ENCODE measurements at places on chromosomes 16 and 17.

- peak; percentile 92 for DNase-seq
These were observed 2.4 kb downstream of the SYNGR3 start for GRCh38 chr16:1991948-1992703.

DNA sequence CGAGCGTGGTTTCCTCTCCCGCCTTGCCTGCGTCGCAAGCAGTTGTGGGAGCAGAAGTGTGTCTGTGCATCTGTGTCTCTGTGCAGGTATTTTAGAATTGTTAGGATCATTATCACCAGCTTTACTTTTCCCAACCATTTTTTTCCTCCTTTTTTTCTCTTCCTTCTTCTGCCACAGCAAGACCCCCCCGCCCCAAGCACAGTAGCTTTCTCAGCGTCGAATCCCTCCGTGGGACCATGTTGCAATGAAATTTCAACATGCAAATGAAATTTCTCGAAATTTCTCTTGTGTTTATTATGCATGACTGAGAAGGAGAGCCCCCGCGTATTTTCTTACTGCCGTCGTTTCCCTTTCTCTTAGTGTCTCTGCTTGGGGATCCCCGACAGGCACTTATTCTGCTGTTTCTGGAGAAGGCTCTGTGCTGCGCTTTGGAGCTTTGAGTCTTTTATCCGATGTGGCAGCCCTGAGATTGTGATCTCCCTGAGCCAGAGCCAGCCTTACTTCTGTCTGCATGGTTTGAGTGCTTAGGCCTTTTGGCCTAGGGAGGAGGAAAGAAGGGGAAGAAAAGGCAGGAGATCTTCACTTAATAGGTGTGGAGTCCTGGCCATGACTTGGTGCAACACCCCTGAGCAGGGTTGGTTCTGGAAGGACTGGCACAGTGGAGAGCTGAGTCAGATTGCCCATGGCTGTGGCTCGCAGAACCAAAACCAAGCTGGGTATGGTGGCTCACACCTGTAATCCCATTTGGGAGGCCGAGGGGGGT, 5.0 kb downstream of the ARMC7 start:
- no peak for DNase-seq

GRCh38 chr16:8530752-8531384, 59.4 kb downstream of the TMEM114 start:
- DNase-seq, result no peak

GRCh38 chr16:48001324-48001895, 154.4 kb downstream of the ABCC12 start:
- DNase-seq, result no peak

- no peak for DNase-seq
These were observed 8.6 kb upstream of the TSPOAP1 start for GRCh38 chr17:58337210-58337599.

DNA sequence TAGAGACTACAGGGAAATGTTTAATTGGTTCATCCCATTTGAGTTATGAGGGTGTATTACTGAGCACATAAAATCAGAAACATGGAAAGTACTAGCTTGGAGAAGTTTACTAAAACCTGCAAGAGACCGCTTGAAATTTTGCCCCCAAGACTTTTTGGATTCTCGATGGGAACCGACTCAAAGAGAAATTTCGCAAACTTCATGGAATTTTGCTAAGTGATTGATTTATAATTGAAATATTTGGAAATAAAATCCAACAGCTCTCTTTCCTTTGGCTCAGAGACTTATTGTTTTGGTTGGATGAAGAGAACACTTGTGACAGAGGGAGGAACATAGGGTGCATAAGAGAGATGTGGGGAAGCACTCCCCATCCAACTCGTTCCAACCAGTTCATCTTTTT, 574.4 kb downstream of the WWOX start:
- no peak for DNase-seq

- no peak for DNase-seq
These were observed 16.3 kb downstream of the SNX11 start for GRCh38 chr17:48123776-48124388.

Data from GM06990 (cell line).